ENCODE measurements at places on chromosomes 6 and 20.

DNA sequence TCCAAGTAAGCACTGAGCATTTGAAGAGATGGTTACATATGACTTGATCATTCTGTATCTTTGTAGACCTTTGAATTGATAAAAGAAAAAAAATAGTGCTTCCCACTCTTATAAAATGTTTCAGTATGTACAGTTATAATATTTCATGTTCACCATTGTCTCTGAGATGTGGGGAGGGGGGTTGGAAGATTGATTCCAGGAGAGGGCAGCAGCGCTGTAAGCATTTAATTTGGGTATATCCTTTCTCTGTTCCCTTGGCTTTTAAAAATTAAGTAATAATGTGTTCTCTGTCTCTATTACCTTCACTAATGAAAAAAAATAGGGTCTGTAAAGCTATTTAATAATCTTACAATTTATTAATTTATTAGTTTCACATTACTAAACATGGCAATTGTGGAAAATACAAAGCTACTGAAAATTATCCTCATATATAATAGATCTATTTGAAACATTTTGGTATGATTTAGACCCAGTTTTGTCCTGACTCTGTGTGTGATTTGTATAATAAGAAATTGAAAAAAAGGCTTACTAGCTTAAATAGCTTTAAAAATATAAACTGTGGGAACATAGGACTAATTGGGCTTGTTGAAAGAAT, 341.2 kb downstream of the CDKAL1 start:
- DNase-seq, result no peak

- no peak for DNase-seq
Measured at GRCh38 chr6:136184738-136185137, 65.4 kb downstream of the MTFR2 start.

- no peak for DNase-seq
Measured at GRCh38 chr6:47536816-47537401, 59.3 kb downstream of the CD2AP start.

DNA sequence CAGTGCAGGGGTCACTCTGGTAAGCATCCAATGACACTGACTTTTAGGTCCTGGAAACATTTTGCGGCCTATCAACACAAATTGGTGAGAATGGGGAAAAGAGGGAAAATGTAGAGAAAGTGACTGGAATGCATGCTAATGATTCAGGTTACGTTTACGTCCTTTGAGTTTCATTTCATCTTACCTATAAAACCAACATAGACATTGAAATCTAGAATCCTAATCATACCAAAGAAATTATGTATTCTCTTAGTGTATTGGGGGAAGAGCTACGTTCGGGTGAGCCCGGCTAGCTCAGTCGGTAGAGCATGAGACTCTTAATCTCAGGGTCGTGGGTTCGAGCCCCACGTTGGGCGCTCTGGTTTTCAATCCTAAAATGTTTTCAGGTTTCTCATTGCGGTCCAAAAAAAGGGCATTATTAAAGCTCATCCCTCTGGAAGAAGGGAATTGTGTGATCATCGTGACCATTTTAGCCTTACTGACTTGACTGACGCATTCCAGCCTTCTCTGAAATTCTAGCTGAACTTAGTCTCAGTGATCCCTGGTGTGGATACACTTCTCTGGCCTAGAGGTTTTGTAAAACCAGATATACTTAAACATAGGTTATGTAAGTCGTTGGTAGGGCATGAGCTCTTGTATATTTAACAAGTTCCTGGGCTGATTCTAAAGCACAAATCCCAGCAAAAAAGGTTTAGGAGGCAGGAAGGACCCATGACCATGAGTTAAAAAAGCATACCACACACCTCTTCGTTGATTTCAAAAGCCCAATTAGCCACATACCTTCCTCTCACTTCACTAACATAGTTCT, 18.3 kb downstream of the HMGN4 start:
- DNase-seq, result no peak

- no peak for DNase-seq
Measured at GRCh38 chr20:54566031-54566688, 90.8 kb downstream of the DOK5 start.

DNA sequence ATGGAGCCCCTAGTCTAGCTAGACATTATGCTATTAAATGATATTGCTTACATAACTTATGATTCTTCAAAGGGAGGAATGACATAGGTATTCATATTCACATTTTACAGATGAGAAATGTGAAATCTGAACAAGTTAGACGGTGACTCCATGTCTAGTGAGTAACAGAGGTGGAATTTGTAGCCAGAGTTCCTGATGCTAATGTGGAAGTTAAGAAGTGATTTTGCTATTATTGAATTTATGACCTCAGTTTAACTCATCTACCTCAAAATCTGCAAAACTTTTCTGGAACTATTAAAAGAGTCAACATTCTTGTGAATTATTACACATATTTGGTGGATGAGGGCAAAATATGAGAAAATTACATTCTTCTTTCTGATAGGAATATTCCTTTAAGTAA, 347.6 kb upstream of the MMS22L start:
- DNase-seq, result no peak

Data from NCI-H2107 (cell line).